ENCODE measurements at places on chromosomes 4 and X.

GRCh38 chr4:137531986-137532868 is at the start of gene PCDH18:
Gene PCDH18, minus strand, starts transcription at chr4:137532494. Its CDS starts 406 bp downstream, at chr4:137532088.
- DNase-seq: peak; percentile 58

GRCh38 chr4:151599863-151600262 is 160.9 kb downstream of the GATB start:
- no peak for DNase-seq

DNA sequence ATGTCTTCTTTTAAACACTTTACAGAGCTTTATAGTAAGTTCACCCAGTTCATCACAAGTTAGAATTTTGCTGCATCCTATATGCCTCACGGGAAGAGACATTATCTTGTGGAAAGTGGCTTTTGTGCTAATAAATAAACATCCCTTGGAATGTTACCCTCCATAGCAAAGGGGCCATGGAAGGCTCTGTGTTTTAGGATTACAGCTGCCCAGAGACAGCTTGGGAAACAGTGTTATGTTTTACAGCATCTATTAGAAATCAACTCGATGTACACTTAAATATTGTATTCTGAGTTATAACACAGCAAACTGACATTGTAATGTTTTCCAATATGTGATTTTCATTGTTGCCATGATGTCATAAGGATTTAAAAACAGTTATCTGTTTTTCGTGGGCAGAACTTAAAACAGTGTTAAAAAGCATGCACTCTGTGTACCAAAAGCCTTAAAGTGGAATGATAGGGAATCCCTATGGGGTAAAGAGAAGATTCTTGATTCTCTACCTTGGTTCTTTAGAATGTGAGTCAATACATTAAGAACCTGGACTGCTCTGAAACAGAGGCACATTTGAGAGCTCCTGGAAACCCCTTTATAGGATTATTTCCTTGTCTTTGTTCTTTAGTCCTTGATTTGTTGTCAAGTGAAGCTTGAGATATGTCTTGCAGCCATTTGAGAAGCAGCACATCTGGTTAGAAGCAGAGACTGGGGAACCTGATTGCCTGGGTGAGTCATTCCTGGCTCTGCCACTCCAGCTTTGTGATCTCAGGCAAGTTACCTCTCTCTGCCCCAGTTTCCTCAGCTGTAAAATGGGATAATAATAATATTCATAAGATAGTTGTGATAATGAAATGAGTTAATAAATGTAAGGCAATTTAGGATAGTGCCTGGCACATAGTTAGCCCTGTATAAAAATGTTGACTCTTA is 41.6 kb downstream of the ARHGAP10 start:
- DNase-seq: no peak

- DNase-seq: no peak
Measured at GRCh38 chr4:136281889-136282288, 1250.4 kb downstream of the PCDH18 start.

DNA sequence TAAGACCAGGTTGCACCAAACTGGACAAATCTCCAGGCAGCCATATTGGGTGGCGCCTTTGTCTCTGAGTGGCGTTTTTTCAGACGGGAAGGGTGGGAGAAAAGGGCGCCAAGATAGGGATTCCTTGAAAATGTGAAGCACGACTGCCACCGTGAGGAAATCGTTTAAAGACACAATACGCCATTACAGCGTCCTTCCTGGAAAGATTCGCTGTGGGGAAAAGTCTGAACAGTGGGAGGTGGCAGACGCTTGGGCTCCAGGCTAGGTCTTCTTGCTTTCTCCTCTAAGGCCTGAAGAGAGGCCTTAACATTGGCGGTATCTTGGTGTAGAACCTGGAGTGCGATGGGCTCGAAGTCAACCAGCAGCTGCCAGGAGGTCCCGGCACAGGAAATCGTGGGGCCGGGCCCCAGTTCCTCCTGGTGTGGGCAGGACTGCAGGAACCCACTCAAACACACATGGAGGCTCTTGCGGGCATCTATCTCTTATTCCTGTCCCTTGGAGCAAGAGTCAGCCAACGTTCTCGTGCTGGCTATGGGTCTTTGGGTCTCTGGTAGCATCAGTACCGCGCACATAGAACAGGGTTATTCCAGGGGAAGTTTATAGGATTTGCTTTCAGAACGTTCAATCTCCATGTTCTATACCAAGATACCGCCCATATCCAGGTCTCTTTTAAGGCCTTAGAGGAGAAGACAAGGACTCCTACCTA is 208.8 kb downstream of the OR13H1 start:
- DNase-seq: peak; percentile 86

DNA sequence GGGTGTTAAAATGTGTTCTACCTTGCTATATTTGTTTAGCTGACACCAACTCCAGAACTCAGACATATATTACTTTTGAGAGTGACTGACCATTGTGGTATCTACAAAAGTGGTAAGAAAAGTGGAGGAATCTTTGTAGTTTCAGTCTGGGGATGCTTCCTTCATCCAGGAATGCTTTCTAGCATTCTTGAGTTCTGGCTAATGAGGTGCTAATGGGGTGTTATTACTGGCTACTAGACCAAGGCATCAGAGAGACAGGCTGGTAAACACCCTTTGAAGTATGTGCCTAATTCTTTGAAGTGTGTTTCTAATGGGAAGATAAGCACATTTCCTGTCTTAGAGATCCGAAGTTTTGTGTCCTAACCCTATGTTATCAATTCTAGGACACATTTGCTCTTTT is 310.4 kb downstream of the SPRY1 start:
- DNase-seq: no peak

- DNase-seq: no peak
Measured at GRCh38 chrX:114924856-114925255, 92.6 kb downstream of the IL13RA2 start.

- DNase-seq: no peak
Measured at GRCh38 chrX:69372435-69372834, 131.7 kb upstream of the NALF2 start.

All from SK-N-DZ (cell line).